ENCODE measurements at places on chromosomes 5 and 9.
A peak's percentile ranks its signal among the peaks of the same experiment; 100 is the strongest.

GRCh38 chr9:134065612-134066419 lies 2.0 kb downstream of the BRD3 start:
- peak; percentile 71 for DNase-seq

DNA sequence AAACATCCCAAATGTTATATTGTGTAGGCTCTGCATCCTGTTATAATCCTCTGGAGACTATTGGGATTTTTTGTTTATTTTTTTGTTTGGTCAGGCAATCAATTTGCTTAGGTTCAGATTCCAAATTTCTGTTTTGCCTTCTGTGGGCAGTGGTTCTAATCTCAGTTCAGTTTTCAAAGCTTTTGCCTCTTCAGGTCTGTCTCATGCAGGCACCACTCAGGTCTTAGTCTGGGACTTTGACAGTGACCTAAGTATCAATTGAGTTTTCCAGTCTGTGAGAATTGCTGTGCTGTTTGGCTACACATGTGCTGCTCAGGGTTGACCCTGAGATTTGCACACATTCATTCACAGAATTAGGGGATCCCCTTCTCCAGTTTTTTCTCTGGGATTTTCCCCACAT lies 14.1 kb downstream of the SNX2 start:
- no peak for DNase-seq

- DNase-seq, result no peak
Observed at GRCh38 chr5:154265197-154265773, 74.8 kb downstream of the GALNT10 start.

DNA sequence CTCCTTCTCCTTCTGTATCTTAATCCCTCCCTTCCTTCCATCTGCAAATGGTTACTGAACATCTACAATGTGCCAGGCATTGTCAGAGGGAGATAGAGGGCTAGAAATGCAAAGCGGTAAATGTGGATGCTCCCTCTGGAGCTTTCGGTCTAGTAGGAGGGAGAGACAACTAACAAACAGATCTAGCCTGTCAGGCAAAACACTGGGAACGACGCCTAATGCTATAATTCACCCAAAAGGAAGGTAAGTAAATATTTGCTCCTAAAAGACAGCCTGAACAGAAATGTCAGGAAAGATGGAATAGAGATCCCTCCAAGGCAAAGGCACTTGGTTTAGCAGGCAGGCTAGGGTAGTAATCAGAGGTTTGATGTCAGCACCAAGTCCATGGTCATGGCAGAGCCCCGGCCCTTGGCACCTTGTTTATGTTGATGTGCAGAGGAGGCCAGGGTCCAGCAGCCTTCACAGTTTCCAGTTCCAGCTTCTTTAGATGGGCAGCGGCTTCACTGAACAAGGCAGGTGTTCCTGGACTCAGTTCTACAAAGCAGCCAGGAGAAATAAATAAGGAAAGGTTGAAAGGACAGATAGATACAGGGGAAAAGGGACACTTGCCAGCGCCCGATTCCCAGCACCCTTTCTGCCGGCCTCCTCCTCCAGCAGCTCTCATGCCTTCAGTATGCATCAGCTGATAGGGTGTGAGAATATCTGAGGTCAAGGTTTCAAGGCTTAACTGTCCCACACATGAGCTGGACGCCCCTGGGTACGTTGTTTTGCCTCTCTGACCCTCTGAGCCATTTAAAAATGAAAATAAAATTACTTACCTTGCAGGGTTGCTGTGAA lies 46.5 kb upstream of the FRRS1L start:
- no peak for DNase-seq

DNA sequence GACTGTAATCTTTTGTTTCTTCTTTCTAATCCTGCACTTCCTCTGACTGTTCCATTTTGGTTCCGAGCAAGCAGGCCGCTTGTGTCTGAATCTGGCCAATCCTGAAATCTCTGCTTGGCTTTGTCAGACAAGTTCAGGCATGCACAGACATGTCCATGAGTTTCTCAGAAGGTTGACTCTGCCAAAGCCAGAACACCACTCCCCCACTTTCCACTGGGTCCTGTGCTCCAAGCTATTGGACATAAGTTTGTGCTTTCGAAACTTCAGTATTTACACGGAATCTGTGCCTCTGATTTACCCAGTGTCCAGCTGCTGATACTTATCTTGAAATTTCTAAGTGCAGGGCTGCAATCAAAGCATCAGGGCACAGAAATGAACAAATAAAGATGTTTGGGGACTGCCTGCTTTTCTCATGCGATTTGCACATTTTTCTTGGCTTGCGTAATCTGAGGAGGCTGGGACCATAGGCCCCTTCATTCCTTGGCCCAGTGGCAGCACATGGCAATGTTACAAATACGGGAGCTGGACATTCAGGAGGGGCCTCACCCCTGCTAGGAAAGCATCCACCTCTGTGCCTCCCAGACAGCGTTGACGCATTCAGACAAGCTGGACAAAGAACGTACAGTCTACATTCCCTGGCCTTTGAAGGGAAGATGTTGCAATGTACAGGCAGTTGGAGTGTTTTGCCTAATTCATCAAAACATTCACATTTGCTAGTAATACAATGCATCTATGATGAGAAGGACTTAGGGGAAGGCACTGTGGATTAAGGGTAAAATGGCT lies 209.2 kb upstream of the PAPPA start:
- DNase-seq, result no peak

- DNase-seq, result no peak
Observed at GRCh38 chr5:132961887-132962286, 1.5 kb downstream of the AFF4 start.

- peak; percentile 13 for DNase-seq
Observed at GRCh38 chr5:73496984-73497457, 1.2 kb upstream of the BTF3 start.

DNA sequence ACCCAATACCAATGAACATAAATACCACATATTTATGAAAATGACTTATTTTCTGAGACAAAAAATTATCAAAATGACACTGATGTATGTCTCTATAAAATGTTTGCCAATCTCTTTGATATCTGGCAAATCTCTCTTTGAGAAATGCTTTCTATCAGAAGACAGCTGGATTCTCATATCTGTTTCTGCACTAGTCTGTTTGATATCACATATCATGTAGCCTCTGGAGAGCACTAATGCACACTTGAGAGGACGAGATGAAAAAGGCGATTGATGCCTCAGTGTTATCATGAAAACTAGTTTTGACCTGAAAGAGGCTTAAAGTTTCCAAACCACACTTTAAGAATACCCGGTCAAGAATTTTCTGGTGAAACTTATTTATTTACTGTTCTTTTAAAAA lies 29.1 kb upstream of the ANKRD55 start:
- DNase-seq, result no peak

- DNase-seq, result no peak
Observed at GRCh38 chr5:29162297-29162696, 2031.2 kb upstream of the CDH6 start.

DNA sequence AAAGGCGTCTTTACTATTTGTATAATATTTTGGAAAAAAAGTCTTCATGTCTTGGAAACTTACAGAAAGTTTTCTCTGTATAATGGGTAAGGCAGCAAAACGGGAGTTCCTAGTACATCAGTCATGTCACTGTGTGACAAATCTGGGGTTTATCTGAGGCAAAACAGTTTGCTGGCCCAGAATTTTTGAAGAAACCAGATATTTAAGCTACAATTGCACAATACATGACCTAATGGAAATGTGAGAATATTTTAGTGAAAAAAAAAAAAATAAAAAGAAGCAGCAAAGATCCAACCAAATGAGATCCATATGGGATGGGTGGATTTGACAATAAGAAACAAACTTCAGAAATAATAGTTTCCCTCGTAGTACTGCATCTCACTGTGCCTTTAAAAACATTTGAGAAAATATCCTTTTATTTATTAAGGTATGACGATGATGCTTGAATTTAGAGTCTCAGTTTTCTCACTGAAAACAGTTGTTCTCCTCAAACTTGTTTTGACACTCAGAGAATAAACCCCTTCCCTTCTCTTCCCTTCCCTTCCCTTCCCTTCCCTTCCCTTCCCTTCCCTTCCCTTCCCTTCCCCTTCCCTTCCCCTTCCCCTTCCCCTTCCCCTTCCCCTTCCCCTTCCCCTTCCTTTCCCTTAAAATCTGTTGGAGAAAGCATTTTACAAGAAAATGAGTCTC lies 180.5 kb upstream of the TUT7 start:
- no peak for DNase-seq

- DNase-seq, result no peak
Observed at GRCh38 chr5:2415678-2416077, 335.8 kb downstream of the IRX2 start.

DNA sequence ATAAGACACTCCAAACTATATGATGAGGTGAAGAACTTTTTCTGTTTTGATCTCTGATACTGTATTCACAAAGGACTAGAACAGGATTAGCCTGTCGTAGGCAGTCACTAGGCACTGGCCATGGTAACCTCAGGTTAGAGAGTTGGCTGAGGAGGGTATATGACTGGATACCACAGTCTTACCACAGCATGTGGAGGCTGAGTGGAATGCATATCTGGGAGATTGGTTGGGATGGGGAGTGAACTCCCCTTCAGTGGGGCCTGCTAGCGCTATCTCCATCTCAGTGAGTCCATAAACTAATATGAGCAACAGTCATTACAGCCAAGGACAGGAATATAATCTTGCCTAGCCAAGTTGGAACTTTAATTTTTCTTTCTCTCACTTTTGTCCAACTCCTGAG lies 339.1 kb downstream of the SPATA31D1 start:
- DNase-seq, result no peak

- DNase-seq, result no peak
Observed at GRCh38 chr5:4065472-4066320, 470.1 kb downstream of the IRX1 start.

DNA sequence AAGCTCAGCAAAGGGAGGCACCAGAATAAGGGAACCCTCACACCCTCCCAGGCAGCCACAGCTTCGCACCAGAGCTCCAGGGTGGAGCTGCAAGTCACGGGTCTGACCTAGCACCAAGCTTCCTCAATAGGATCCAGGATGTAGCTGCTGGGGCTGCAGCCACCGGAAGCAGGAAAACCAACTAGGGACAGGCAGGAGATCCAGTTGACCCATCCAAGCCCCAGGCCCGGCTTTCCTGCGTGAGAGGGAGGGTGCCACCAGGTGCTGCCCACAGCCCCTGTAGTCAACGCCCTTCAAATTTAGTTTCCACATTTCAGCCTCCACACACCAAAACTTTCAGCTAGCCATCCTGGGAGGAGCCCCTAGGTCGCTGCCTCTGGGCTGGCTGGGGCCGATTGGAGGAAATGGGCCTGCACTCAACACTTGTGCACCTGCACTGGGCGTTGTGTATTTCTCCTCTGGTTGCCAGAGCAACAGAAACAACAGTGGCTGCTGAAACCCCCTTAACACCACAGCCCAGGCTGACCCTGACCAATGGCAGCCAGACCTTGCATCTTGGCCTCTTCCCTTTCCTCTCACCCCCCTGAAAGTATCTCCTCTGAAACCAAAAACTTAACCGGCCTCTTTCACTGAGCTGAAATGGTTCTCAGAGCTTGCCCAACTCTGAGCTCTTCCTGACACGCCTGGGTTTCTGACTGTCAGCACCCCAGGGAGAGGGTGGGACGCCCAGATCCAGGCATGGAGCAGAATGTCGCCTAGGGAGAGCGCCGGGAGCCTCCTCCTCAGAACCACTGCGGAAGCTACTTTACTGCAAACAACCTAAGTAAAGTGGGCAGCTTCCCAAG lies 226.5 kb upstream of the MAP3K1 start:
- peak; percentile 98 for DNase-seq

- no peak for DNase-seq
Observed at GRCh38 chr5:159861086-159861485, 55.2 kb upstream of the ADRA1B start.

GRCh38 chr9:110356639-110357395 lies 19.2 kb upstream of the TXNDC8 start:
- no peak for DNase-seq

- no peak for DNase-seq
Observed at GRCh38 chr5:129844764-129845163, 59.5 kb upstream of the CHSY3 start.

DNA sequence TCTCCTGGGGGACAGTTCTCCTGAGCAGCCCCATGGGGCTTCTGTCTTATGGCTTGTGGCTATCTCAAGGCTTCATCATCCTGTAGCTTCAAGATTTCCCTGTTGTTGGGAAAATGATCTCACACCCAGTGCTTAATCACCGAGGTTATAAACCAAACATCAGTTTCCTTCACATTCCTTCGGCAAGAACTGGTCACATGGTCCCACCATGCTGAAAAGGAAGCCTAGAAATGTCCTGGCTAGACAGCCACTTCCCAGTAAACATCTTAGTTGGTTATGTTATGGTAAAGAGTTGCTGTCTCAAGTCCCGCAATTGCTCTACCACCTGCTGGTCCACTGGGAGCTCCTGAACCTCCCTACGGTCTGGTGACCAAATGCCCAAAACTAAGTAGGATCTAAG lies 66.0 kb downstream of the RAB3C start:
- no peak for DNase-seq

Data from B cell (primary cell).